ENCODE measurements at places on chromosomes 5 and 9.

DNA sequence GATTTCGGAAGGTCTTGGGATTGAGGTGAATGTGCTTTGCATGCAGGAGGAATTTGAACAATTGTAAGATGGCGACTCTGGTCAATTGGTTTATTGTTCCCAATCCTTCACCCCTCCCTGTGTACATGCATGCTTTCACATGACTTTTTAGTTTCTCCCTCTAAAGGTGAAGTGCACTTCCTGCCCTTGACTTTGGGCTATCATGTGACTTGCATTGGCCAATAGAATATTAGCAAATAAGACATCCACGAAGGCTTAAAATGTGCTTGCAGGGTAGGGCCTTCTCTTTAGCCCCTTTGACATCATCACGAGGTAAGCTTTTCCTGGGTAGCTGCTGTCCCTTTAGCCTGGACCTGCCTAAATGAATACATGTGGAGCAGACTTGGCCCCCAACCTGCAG, 8.1 kb upstream of the ZBTB43 start:
- no peak for DNase-seq

- no peak for DNase-seq
These were observed 62.2 kb upstream of the PPARGC1B start for GRCh38 chr5:149667829-149668330.

GRCh38 chr9:82606492-82607382, 456.2 kb downstream of the RASEF start:
- DNase-seq = no peak

GRCh38 chr9:36328798-36329411, 70.7 kb upstream of the GNE start:
- peak; percentile 73 for DNase-seq

DNA sequence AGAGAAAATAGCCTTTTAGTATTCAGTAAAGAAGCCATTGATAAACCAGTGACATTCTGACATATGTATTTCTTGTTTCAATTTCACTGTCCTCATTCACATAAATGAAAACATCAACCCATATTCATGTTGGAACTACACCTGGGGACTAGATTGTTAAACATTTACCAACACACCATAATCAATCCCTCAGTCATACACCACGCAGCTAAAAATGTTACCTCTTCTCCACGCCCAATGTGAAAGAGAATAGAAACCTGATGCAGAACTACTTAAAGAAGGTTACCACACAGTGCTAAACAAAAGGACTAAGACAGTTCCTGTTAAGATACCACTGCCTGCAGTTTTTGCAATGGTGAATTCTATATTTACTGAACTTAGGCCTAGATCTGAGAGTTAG, 518.9 kb downstream of the PRELID2 start:
- no peak for DNase-seq

DNA sequence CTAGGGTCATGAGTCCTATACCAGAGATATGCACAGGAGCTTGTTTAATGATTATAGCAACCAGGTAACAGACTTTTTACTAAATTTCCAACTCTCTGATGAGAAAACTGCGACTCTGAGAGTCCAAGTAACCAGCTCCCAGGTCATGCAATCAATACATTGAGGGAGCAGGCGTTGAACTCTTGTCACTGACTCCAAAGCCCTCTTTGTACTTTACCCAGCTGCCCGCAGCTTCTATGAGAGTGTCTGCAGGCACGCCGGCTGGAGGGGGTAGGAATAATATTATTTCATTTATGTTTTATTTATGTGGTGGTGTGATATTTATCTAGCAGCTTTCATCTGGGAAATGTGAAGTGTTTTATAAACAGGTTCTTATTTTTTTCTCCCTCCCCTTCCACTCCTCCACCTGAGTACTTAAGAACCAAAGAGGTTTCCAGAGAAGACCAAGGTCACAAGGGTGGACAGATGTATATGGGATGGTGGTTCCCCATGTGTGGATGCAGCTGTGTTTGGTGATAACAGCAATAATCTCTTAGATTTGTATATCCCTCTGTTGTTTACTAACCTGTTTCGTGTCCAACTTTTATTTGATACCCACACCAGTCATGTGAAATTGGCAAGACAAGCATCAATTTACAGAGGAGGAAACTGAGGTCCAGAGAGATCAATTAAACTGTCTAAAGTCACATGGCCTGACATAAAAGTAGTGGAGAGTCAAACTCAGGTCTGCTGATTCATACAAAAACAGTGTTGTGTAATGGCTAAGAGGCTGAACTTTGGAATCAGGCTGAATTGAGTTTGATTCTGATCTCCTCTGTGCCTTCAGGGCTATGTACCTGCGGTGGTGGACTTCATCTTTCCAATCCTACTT, 140.2 kb upstream of the TRIM32 start:
- DNase-seq = no peak

- DNase-seq = no peak
These were observed 334.3 kb downstream of the EBF1 start for GRCh38 chr5:158765407-158765806.

GRCh38 chr5:101677961-101678360, 618.1 kb downstream of the SLCO4C1 start:
- DNase-seq = no peak

Data from stimulated activated naive CD4-positive, alpha-beta T cell (primary cell).